Stimulated activated CD4-positive, alpha-beta T cell treated with anti-CD3 and anti-CD28 coated beads, Interleukin-15, amount 100 ng/mL, for 48 hours (primary cell): ENCODE measurements at places on chromosomes 1 and 21.

GRCh38 chr1:32151319-32151787, 28.1 kb upstream of the TXLNA start:
- DNase-seq, result no peak

- DNase-seq, result no peak
Observed at GRCh38 chr21:43728154-43728466, 9.2 kb downstream of the PDXK start.

DNA sequence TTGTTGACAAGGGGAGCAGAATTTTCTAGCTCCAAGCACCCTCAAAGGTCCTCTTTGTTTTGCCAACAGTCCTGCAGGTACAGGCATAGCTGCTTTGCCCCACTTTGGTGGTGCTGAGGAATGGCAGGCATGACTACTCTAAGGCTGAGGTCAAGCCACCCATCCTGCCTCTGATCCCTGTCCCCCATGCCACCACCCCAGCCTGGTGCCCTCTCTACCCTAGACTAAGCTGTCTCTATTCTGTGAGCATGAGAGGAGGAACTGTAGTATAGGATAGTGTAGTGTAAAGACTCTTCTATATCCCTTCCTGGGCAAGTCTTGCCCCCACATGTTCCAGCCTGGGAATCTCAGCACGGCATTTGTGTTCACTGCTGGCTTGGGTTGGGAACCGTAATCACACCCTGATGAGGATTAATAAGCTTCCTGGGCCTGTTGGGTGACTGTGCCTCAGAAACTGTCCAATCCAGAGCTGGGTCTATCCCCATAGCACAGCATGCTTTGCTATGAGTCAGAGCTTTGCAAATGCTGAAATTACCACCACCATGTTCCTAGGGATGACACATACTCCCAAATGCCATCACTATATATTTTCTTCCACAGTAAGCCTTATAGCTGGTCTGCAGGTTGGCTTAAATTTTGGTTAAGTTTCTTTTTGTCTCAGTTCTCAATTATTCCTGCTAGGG, 105.7 kb upstream of the PPP2R5A start:
- no peak for DNase-seq

DNA sequence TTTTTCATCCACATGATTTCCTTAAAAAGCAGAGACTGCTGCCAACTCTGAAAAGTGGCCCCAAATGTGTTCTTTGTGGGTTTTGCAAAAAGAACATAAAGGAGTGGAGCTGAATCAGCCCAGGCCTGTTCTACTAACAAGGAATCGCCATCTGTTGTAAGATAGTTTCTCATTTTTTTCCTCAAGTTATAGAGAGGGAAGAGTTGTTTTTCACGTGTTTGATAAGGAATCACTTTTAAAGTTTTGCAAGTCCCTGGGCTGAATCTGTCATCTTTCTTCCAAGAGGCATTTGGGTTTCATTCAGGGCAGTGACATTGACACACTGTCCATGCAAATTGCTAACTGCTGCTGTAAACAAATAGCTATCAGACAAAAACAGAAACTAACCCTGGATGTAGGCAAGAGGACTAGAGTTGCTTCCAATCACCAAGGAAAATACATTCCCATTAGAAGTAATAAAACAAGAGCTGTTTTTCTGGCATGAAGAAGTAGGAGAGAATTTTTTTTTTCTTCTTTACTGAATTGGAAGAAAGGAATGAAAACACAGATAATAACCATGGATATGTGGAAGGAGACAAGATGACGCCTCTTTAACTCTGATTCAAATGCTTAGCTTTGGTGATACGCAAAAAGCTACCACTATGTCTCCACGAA, 58.8 kb upstream of the TBX15 start:
- DNase-seq, result no peak

- DNase-seq, result no peak
Observed at GRCh38 chr1:224619209-224619608, 3.1 kb downstream of the CNIH3 start.

DNA sequence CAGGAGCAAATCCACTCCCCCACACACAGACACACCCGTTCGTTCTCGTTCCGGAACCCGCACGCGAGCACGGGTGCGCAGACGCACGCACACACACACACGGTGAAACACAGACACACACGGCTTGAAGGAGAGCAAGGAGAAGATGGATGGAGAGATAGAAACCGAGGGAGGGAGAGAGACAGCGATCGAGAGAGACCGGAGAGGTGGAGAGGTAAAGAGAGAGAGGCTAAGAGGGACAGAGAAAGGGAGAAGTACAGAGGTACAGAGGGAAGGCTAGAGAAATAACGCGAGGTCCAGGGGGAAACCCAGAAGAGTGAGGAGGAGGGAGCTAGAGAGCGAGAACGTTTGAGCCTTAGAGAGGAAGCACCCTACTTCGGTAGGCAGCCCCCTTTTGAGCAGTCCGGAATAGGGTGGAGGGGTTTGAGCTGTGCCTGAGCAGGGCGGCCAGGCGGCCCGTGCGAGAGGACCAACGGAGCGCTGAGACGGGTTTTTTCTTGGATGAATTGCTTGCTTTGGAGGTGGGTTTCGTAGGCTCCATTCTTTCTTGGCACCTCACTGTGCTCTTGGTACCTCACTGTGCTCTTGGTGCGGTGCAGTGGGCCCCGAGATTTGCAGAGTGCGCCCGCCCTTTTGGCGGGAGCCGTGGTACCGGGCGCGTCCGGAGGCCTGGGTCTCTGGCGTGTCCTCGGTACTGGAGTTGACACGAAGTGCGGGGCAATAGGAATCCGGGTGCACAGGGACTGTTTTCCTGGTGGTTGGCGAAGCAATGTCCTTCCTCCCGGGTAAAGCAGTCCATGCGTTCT, 88.4 kb upstream of the RHOU start:
- no peak for DNase-seq

DNA sequence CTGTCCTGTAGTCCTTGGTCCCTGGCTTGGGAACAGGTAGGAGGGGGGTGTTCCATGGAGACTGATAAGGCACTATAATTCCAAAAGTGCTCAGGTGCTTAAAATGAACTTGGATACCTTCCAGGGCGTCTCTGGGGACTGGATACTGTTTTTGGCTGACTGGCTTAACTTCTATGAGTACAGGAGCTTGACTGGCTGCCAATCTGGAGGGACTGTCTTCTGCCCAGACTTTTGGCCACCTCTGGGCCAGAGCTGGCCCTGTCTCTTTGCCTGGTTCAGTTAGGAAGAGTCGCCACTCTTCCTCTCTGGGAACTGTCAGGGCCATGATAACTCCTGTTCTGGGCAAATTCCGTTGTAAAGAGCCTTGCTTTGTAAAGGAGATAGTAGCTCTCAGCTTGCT, 407.0 kb downstream of the TGFB2 start:
- DNase-seq, result no peak

DNA sequence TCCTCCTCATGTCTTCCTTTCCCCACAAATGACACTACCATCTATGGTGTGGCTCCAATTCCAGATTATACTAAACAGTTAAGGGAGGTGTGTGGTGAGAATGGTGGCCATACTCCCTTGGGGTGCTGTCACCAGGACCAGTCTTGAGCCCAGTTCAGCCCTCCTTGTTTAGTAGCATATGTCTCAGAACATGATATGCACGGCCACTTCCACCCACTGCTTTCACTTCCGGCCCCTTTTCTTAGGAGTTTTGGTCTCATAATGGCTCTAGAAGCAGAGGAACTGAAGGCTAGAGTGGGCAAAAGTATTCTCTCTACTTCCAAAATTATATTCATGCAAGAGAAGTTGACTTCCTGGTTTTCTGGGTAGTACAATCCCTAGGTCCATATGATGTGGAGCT, 45.3 kb upstream of the CACNA1E start:
- no peak for DNase-seq

DNA sequence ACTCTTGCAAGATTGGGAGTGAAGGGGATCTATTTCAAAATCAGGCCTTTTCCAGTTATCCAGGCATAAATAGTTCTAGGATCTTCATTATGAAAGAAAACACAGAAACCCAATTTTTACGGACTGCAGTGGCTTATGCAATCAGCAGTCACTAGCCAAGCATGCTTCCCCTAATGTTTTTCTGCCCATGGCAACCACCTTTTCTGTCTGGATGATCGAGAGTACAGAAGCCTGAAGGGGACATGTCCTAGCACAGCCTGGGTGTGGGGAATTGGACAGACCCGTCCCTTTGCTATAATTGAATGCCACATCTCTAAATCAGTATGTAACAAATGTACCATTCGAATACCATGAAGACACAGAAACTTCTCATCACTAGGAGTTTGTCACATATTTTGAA, 29.8 kb upstream of the NCAM2 start:
- DNase-seq, result no peak

DNA sequence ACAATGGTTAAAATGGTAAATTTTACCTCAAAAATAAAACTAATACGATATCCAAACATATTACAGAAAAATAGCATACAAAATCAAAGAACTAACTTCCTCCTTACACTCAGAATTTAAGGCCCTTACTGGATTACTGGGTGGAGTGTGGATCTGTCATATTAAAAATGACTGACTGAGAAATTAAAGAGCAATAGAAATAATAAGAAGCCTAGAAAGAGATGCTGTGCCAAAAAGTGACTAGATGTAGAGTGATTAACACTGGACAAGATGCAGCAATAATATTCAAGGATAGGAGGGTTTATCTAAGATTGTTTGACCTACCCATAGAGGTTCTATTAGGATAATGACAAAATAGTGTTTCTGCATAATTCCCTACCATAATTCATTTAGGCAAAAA, 424.3 kb downstream of the SETD4 start:
- DNase-seq, result no peak

DNA sequence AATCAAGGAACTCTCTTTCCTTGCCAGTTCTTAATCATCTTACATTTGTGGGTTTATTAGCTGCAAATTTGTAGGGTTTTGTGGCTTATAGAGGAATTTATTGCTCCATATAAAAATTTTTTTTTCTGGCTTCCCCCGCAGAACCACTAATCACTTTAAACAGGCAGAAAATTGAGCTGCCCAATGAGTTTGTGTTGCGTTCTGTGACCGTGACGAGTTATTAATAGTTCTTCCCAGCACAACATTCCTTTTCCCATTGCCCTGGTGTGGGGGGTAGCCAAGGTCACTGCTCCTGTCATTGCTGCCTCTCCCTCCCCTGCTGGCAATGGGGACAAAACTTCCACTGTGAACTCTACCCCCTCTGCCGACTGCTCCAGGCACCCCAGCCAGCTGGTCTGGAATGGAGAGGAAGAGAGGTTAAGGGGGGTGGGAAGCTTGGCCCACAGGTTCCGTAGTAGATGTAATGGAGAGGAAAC, 55.1 kb downstream of the UBE2T start:
- no peak for DNase-seq

GRCh38 chr1:179082333-179082998, 596 bp downstream of the TOR3A start:
- DNase-seq, result no peak

GRCh38 chr1:231781892-231782291, 155.3 kb downstream of the DISC1 start:
- DNase-seq, result no peak

DNA sequence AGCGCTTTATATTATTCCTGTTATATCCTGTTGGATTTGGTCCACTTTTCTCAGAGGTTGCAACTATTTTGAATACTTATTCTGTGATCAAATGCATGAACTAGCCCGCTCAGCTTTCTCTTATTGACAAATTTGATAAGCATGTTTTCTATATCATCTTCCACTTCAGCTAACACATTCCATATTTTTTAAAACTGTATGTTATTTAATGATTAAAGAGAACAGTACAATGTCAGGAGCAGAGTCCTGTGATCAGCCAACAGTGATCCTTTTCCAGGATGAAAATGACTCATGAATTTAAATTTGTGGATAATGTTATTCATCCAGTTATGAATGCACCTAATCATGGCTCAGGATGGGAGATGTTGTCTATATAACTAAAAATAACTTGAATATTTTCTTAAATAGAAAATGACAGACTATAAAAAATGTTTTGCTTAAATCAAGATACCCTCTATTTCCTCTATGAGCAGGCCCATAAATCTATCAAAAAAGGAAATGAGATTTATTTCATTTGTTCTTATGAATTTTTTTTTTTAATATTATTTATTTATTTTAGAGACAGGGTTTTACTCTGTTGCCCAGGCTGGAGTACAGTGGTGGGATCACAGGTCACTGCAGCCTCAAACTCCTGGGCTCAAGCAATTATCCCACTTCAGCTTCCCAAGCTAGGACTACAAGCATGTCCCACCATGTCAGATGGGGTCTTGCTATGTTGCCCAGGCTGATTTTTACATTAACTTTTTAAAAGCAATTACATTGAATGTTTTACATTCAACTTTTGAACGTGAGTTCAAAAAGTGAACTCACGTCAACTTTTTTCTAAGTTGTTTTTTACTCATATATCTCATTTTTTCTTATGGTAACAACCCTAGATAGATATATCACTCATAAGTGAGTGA, 12.5 kb downstream of the BPNT1 start:
- no peak for DNase-seq

DNA sequence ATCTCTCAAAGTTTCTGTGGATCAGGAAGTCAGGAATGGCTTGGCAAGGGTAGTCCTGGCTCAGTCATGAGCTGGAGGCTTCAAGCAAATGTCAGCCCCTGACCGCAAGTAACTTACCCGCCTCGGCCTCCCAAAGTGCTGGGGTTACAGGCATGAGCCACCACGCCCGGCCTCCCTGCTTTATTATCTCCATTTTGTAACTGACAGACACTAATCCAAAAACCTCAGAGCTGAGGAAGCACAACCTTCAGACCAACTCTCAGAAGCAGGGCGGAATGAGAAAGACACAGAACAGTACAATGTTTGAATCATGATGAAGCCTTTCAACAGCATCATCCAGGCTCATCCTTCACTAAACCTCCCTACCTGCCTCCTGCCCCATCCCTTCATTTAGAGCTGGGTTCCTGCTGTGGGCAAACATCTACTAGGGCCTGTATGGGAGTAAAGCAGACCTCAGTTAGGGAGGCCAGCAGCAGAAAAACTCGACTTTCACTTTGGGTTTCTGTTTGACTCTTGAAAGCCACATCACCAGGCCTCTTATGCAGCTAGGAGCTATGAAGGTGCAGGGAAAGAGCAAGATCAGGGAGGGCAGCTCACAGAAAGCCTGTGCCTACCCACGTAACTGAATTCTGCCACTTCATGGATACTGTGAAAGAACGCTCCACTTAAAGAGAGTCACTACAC, 84.4 kb upstream of the RAB4A start:
- DNase-seq, result no peak

GRCh38 chr1:167022384-167022783, 33.3 kb downstream of the MAEL start:
- no peak for DNase-seq

GRCh38 chr1:196873385-196873784, 14.5 kb upstream of the CFHR4 start:
- no peak for DNase-seq

GRCh38 chr1:208098773-208099172, 145.4 kb downstream of the PLXNA2 start:
- DNase-seq, result no peak

DNA sequence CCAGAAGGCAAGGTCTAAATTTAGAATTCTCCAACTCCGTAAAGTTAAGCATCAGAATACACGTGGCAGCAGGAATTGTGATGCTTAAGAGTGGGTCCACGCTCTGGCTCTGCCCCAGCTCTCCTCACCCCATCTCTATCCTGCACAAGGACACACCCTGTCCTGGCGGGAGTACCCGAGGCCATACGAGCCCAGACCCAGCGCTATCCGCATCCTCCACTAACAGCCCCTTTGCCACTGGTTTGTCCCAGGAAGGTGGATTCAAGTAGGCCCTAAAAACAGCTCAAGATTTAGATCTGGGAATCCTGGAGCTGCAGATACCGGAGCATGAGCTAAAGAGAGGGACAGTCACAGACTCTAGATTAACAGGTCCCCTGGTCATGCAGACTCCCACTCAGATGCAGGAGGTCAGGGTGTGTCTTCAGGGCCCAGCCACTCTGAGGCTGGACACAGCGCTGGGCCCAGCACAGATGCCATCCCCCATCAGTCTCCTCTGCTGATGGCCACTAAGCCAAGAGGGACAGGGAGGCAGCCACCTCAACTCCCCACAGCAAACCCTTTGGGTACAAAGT, 393.3 kb downstream of the NPHP4 start:
- DNase-seq, result no peak

- no peak for DNase-seq
Observed at GRCh38 chr1:58746757-58747156, 37.1 kb downstream of the JUN start.
